SJCRH30 (cell line): ENCODE measurements at places on chromosomes 7 and 10. TPM values are rescaled to one million over a fixed set of nuclear protein-coding genes. Genes with fewer than 3 reads are reported as not detected.

The ATOH7 gene
- 0.13 TPM in 1 of 2 replicates, not detected in the other for total RNA-seq

The RBP3 gene
- total RNA-seq: not detected in 2 replicates

DNA sequence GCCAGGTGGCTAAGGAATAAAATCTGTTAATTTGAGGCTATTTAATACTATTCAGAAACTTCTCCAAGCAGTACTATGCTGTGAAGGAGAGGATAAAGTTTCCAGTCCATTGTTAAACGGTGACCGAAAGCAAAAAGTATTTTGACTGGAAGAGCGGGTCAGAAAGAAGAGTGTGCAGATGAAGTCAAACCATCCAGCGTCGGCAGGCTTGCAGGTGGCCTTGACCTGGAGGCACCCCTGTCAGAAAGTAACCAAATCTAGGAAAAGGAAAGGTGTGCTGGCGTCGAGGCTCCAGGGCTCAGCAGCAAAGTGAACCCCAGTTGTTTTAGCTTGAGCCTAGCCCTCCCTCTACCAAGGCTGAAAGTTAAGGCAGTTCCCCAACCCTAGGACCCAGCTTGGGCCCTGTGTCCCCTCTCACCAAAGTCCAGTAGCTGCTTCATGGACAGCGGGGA, 544 bp downstream of the PDK4 start:
- no peaks in the 10 kb centered on the region for H3K27me3 ChIP-seq
- H3K4me3 ChIP-seq: peak overlapping the region; percentile 72
- no peaks in the 10 kb centered on the region for H3K36me3 ChIP-seq
- no peak overlapping the region for H3K27ac ChIP-seq

DNA sequence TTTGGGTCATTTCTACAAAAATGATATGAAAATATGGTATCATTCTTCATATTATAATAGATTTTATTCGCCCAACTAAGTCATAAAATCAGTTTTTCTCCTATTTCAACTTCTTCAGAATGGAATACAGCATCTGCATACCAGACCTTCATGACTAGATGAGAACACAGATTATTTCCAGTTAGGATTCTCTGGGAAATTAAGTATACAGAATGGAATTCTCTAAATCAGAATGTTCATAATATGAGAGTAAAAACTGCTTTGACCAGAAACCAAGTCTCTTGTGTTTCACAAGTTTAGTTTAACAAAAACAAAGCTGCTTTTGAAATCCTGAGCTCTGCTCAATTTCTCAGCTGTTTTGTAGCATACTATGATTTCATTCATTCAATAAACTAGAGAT, 160.3 kb upstream of the SEMA3A start:
- H3K4me1 ChIP-seq: no peaks in the 10 kb centered on the region
- no peak for DNase-seq
- no peak overlapping the region for H3K27ac ChIP-seq
- H3K36me3 ChIP-seq: no peaks in the 10 kb centered on the region
